Right lung (tissue), 10 donors: ENCODE measurements at places on chromosomes 1 and 21. TPM values are rescaled to one million over a fixed set of nuclear protein-coding genes. Genes with fewer than 3 reads are reported as not detected.

FASLG gene
- 0.24 TPM for polyA plus RNA-seq

BRDT gene
- polyA plus RNA-seq, result 0.39 TPM

KPRP gene
- not detected for polyA plus RNA-seq

RGS1 gene
- polyA plus RNA-seq, result 0.89 TPM

- DNase-seq, result no peak
Observed at GRCh38 chr1:165137551-165138316, 218.8 kb downstream of the LMX1A start.

DNA sequence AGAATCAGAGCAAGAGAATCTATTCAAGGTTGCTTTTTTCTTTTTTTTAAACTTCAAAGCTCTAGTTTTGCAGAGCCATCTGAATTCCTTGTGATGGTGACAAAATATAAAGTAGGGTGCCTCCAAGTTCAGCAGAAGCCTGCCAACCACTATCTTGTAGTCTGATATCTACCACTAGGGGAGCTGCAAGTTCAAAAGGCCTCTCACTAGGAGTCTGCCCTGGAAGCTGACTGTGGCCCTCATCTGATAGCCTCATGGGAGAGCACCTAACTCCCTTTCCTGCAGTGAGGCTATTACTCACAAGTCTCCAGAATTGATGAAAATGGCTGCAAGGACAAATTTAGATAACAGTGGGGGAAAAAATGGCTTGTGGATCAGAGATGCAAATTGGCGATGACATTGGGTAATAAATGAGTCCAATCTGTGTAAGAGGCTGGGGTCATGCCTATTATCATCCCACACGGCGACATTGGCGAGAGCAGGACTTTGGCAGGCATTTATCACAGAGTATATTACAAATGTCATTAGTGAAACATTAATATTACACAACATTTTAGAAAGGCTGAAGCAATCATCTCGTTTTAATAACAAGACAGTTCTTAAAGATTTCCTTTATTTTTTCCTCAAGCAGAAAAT is 10.7 kb upstream of the ZP4 start:
- peak; percentile 37 for DNase-seq

DNA sequence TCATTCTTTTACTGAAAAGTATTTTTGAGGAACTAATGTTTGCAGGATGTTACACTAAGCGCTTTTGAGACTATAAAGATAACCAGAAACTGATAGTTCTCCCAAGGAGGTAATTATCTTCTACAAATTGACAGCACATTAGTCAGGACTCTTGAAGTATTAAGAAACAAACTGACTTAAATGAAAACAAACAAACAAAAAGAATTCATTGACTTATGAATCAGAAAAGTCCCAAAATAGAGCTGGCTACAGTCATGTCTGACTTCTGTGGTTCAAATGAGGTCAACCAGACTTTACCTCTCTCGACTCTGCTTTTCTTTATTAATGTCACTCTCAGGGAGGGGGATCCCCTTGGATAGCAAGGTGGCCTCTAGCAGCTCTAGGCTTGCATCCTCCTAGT is 296.8 kb downstream of the TPR start:
- DNase-seq, result no peak

DNA sequence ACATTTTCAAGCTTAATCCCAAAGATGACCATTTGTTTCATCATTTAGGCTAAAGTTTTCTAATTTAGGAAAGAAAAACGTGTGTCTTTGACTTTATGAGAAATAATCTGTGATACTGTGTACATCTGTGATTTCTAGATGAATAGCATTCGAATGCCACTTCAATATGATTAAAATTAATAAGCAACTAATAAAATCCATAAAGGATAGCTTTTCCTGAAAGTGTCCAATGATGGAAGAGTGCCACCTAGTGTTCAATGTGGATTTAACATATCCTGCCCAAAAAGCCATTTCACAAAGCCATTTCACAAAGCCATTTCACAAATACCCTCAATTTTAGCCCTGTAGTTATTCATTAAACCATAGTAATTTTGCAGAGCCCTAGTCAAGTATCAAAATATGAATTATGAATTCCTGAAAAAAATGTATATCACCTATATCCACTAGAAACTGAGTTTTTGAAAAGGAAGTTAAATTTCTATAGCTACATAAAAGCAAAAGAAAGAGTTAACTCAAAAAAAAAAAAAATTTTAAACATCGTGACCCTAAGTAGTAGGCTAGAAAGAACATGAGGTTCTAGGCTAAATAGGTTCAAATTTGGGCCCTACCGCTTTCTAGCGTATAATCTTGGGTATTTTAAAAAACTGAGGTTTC is 19.1 kb downstream of the NME7 start:
- DNase-seq, result peak; percentile 48

- no peak for DNase-seq
Observed at GRCh38 chr21:39630827-39631226, 18.1 kb downstream of the B3GALT5 start.

DNA sequence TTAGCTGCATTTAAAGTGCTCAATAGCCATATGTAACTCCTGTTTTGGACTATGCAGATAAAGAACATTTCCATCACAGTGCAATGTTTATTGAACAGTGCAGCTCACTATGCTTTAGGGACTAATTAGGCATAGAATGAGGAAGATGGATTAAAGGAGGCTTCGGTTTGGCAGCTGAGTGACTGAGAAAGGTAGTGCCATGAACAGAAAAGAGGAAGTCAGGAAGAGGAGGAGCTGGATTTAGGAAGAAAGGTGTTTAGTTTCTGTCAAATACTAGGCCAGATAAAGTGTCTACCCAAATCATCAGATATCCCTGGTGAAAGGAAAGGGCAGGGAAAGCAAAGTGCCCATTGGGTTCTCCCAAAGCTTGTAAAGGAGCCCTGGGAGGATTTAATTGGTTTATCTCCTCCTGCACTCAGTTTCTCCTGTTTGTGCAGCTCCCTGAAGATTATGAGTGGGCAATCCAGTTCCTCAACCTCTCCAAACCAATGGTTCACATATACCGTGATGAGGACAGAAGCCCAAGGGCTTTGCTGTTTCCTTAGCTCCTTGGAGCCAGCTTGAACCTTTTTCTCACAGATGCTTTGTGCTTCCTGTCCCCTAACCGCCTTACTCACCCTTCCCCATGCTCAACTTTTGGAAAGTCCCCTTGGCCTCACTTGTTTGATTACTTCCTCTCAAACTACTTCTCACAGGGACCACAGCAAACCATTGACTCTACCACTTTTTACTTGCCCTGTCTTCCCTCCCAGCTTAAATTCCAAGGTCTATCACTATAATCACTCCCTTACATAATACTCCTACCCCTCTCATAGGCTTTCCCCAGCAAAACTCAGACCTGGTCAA is 3.5 kb upstream of the RAP1A start:
- DNase-seq, result no peak

- no peak for DNase-seq
Observed at GRCh38 chr1:181100934-181101333, 12.4 kb downstream of the IER5 start.

DNA sequence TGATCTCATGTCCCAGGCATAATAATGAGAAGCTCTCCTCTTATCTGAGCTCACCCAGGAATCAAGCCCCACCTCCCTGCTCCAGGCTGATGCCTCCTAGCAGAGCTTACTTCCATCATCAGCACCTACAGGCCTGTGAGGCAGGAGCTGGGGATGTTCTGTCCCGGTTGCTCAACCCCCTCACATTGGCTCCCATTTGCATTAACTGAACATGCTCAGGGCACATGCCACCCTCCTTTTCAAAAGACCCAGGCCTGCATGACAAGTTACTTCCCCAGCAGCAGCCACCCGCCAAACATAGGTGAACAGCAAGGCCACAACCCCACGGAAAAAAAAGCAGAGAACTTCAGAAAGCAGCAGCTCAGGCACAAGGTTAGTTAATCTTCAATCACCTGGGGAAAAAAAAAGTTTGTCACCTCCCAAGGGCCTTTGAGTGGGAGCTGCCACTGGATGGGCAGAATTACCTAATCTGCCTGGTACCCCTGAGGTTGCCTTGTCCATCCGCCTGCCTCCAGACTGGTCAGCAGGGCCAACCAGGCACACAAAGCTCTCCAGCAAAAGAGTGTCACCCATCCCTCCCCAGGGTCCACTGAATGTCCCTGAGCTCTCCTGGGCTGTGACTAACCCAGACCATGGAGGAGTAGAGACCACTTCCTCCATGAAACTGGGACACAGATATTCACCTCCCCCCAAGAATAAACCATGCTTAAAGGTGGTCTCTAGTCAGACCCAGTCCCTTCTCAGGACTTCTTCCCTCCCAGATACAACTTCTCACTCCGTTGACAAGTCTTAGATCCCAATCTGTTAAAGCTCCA is 4.4 kb downstream of the KCNN3 start:
- no peak for DNase-seq

DNA sequence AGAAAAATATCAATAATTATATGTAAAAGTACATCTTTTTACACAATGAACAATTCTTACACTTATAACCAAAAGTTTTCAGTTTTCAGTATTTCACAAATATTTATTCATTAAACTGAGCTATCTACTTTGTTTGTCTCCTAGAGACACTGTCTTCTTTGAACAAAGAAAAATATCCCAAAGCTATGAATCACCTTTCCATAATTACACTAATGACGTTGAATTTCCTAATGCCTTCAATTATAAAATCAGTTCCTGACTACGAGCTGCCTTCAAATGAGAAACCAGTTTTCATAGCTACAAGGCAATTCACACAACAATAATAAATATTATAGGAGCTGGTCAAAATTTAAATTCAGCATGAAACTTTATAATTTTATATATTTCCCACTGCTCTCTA is 201.8 kb upstream of the BRINP3 start:
- no peak for DNase-seq

DNA sequence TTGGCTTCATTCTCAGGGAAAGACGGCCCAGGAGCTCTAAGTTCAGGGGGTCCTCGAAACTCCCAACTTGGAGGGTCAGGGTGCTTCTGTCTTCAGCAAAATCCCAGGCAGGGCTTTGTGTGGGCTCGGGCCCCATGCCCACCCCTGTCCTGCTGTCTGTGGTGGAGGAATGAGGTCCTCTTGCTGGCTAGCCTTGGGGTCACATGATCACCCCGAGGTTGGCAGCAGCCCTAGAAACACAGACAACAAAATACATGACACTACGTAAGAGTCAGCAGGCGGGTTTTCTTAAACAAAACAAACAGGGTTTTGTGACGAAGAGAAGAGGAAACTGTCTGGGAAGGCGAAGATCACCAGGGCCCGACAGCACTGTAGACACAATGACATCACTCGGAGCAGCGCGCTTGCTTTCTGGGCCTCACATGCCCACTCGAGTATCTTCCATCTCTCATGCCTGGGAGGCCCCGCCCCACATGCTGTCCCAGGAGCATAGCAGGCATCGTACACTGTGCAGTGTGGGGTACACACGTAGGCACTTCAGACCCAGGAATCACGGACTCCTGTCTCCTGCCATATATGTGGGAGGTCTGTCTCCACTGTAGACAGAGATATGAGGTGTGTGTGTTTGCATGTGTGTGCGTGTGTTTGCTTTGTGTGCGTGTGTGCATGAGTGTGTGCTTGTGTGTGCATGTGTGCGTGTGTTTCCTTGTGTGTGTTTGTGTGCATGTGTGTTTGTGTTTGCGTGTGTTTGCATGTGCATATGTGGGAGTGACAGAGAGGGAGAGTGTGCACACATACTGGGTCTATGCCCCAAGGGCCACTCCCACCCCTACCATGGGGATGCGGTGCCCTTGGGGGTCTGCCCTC is 94.7 kb downstream of the SIK1 start:
- DNase-seq, result peak; percentile 89

GRCh38 chr21:37532868-37533780 is 166.6 kb downstream of the DYRK1A start:
- DNase-seq, result no peak

DNA sequence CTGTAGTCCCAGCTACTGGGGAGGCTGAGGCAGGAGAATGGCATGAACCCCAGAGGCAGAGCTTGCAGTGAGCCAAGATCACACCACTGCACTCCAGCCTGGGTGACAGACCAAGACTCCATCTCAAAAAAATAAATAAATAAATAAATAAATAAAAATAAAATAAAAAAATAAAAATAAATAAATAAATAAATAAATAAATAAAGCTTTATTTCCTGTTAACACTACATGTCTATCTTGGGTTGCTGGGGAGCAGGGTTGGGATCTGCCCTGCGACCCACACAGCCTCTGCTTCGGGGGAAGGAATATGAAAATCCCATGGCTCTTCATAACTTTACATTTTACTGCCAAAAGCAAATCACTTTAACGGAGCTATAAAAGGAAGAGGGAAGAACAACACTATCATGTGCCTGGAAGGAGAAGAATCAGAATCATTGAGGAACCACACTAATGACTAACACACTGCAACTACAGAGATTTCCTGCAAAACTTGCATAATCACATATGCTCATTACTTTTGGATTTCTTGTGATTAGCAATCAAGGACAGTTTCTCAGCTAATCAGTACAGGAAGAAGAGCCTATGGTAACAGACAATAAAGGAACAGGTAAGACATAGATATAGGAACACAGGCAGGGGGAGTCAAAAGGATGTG is 72.8 kb upstream of the CD55 start:
- DNase-seq, result no peak

- no peak for DNase-seq
Observed at GRCh38 chr21:29168891-29169315, 38.5 kb downstream of the MAP3K7CL start.

DNA sequence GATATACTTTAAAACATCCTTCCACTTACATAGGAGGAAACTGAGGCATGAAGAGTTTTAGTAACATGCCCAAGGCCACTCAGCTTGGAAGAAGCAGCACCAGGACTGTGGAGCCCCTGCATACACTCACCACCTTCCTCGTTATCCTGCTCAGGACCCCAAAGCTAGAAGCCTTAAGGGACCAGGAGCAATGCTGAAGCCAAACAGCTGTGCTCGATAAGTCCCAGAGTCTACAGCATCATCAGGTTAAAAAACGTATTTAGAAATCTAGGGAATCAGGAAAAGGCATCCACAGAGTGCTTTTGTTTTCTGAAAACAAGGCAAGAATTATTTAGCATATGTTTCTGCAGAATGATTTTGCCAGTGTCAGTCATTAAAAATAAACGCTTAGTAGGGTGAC is 301.7 kb upstream of the ESRRG start:
- DNase-seq, result no peak

GRCh38 chr1:161511018-161511755 is 5.9 kb downstream of the FCGR2A start:
- peak; percentile 49 for DNase-seq

DNA sequence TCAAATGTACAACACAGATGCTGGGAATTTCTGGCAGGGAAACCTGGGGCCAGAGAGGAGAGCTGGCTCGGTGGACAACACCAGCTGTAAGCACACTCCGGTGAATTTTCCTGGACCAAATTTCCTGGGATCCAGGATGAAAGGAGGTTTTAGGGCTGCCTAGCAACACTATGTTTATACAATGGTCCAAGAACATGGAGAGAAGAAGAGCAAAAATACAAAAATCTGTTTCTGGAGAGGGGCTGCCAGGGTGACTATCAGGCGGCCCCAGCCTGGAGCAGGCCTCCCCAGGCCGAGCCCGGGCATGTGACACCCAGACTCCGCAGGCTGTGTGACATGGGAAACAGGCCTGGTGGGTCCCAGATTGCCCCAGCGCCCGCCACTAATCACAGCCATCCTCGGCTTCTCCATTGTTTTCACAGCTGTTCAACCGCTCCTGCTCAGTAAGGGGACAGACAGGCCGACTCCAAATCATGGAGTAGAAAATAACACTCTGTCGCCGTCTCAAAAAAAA is 336.0 kb upstream of the NFIA start:
- no peak for DNase-seq
